ENCODE measurements at places on chromosomes 3 and 15.

- DNase-seq, result no peak
Measured at GRCh38 chr15:52787123-52787503, 3.0 kb downstream of the ONECUT1 start.

DNA sequence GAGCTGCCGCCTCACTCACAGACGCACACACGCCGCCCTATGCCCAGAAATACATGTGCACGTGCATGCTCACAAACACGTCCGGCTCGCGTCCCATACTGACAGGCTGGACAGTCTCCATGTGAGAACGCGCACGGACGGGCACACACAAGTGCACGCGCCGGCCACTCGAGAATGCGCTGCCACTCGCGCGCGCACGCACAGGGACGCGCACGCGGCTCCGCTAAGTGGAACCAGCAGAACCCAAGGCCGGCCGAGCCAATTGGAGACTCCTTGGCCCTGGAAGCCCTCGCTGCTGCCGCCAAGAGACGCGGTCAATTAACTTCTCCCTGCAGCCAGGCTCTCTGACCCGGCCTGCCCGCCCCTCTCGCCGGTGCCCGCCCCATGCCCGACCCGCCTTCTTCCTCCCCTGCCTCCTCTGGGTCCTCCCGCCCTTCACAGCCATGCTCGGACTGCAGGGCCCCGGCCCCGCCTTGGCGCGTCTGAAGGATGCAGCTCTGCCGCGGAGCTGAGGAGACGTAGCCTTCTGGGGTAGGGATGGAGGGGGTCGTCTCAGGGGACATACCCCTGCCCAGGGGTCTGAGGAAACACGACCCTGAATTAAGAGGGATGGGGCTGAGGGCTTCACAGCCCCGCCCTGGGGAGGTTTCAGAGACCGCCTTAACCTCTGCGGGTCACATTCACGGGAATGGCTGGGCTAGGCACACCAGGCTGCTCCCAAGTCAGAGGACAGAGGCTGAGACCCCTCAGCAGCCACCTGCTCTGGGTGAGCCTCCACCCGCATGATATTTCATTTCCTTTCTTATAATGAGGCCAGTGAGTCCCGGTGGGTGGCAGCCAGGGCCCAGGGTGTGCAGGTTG, 15.0 kb downstream of the PTH1R start:
- DNase-seq, result no peak

DNA sequence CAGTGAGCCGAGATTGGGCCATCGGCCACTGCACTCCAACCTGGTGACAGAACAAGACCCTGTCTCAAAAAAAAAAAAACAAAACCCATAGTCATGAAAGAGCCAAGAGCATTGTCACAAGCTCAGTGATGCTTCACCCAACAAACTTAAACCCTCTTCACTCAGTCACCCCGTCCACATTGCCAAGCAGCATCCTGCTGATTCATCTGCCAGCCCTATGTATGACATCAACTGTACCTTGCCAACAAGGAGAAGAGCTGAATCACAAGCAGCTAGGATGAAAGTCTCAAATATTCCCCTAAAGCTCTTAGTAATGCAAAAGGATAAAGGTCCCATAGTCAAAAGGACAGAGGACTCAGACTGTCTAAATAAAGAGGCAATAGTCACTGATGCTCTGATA, 90.0 kb downstream of the ANO10 start:
- DNase-seq, result no peak

DNA sequence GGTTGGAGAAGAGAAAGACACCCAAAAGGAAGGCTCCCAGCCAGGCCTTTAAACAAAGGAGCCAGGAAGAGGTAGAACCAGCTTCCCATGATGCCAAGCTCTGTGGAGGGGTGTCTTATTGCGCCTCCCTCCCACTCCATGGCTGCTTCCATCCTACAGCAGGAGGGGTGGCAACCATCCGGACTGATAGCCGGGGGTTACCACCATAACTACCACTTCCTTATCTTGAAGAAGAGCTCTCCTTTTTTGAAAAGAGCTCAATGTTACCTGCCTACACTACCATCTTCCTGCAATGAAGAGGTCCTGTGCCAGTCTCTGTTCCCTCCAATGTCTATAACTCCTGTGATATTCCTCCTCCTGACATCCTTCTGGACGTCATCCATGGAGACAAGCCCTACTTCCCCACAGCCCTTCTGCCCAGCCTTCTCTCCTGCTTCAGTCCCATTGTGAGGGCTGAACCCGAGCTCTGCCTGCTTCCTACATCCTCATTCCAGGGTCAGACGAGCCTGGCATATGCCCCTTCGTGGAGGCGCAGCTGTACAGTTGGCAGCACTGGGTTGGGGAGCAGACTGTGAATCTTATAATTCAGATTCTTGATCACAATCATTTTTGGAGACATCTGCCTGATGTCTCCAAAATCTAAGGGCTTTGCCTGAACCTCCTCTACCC, 8.5 kb downstream of the CCDC9B start:
- no peak for DNase-seq

- no peak for DNase-seq
Measured at GRCh38 chr15:67998599-67999133, 55.4 kb upstream of the PIAS1 start.

DNA sequence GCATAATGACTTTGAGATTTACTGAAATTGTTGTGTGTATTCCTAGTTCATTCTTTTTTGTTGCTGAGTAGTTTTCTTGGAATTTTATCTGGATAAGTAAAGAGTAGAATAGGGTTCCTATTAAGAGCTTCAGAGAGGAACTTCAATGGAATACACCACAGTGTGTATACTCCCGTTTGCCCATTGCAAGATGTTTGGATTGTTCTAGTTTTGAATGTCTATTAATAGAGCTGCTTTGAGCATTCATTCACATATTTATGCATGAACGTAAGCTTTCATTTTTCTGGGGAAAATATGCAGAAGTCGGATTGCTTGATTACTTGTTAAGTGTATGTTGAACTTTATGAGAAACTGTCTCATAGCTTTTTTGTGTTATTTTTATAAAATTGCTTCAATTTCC, 580.5 kb downstream of the OTOL1 start:
- DNase-seq, result no peak

- no peak for DNase-seq
Measured at GRCh38 chr3:11455956-11456355, 183.8 kb downstream of the ATG7 start.

GRCh38 chr3:41224120-41224806, 25.0 kb downstream of the CTNNB1 start:
- DNase-seq, result no peak

GRCh38 chr3:173676094-173676493, 278.6 kb downstream of the NLGN1 start:
- DNase-seq, result no peak

- no peak for DNase-seq
Measured at GRCh38 chr15:48559285-48559684, 86.2 kb downstream of the FBN1 start.

- no peak for DNase-seq
Measured at GRCh38 chr3:58041826-58042324, 33.7 kb downstream of the FLNB start.

- DNase-seq, result no peak
Measured at GRCh38 chr15:74123131-74123429, 7.3 kb upstream of the ISLR2 start.

DNA sequence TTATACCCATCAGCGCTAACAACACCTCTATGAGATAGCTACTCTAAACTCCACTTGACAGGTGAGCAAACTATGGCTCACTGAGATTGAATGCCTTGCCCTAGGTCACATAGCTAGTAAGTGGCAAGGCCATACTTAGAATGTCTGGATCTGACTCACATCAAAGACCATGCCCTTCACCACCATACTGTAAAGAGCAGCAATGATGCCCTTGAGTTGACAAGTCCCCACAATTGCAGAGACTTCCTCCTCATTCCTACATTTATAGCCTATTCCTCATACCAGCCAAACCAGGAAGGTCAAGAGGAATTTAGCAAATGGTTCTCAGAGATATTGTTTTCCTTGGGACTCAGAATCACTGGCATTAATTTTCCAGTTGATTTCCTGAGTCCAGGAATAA, 157.8 kb upstream of the SNTN start:
- no peak for DNase-seq

DNA sequence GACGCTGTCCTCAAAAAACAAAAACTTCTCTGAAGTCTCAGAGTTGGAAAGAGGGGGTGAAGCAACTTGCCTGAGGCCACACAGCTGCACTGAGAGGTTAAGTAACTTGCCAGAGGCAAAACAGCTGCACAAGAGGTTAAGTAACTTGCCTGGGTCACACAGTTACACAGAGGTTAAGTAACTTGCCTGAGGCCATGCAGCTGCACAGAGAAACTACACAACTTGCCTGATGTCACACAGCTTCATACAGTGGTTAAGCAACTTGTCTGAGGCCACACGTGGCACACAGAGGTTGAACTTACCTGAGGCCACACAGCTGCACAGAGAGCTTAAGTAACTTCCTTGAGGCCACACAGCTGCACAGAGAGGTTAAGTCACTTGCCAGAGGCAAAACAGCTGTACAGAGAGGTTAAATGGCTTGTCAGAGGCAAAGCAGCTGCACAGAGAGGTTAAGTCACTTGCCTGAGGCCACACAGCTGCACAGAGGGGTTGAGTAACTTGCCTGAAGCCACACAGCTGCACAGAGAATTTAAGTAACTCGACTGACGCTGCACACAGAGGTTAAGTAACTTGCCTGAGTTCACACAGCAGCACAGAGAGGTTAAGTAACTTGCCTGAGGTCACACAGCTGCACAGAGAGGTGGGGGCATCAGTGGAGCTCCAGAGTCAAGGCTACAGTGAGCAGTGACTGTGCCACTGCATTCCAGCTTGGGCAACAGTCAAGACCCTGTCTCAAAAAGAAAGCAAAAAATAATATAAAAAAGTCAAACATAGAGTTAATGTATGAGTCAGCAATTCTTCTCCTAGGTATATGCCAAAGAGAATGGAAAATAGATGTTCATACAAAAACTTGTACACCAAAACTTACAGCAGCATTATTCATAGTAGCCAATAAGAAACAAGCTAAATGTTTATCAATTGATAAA, 12.0 kb upstream of the ACAD9 start:
- no peak for DNase-seq
